Natural killer cell treated with Interleukin-12 subunit alpha and Interleukin-12 subunit beta and Interleukin-15 and Interleukin-18, amount 100 ng/mL, for 72 hours (primary cell): ENCODE measurements at places on chromosomes 13 and 19. TPM values are rescaled to one million over a fixed set of nuclear protein-coding genes. Genes with fewer than 3 reads are reported as not detected.

The DNAAF3 gene
- not detected for total RNA-seq

The SIGLEC12 gene
- total RNA-seq: not detected

The SPIB gene
- 0.38 TPM for total RNA-seq

GRCh38 chr19:42206871-42207755 lies 10.4 kb downstream of the DEDD2 start:
- H3K36me3 ChIP-seq: peaks cover 27% of the 10 kb centered on the region
- H3K27ac ChIP-seq: peak overlapping the region; percentile 83
- H3K27me3 ChIP-seq: no peaks in the 10 kb centered on the region
- peaks cover 39% of the 10 kb centered on the region for H3K4me1 ChIP-seq
- no peak for DNase-seq

- no peak overlapping the region for H3K4me3 ChIP-seq
- H3K27ac ChIP-seq: no peak overlapping the region
- H3K4me1 ChIP-seq: no peaks in the 10 kb centered on the region
Measured at GRCh38 chr13:110187641-110188161, 119.3 kb downstream of the COL4A1 start.

- H3K27me3 ChIP-seq: peaks cover 80% of the 10 kb centered on the region
- no peak overlapping the region for H3K4me3 ChIP-seq
- H3K27ac ChIP-seq: no peak overlapping the region
- H3K36me3 ChIP-seq: no peaks in the 10 kb centered on the region
Measured at GRCh38 chr13:31116224-31116623, 45.5 kb downstream of the HSPH1 start.

GRCh38 chr13:40149611-40150274 lies 494.3 kb downstream of the COG6 start:
- no peaks in the 10 kb centered on the region for H3K27me3 ChIP-seq
- no peaks in the 10 kb centered on the region for H3K36me3 ChIP-seq
- H3K4me3 ChIP-seq: no peak overlapping the region

DNA sequence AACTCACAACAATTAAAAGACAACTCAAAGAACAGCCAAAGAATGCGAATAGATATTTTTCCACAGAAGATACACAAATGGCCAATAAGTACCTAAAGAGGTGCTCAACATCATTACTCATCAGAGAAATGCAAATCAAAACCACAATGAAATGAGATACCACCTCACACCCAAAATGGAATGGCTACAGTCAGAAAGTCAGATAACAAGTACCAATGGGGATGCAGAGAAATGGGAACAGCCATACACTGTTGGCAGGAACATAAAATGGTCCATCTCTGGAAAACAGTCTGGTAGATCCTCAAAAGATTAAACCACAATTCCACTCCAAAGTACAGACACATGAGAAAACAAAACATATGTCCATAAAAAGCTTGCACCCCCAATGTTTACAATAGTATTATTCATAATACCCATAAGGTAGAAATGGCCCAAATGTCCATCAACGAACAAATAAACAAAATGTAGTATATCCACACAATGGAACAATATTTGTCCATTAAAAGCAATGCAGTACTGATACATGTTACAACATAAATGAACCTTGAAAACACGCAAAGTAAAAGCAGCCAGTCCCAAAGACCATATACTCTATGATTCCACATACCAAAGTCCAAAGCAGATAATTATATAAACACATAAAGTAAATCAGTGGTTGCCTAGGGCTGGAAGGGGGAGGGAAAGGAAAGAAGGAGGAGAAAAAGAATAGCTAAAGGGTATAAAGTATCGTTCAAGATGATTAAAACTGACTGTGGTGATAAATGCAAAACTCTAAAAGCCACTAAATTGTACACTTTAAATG lies 19.6 kb downstream of the USP12 start:
- H3K27me3 ChIP-seq: no peaks in the 10 kb centered on the region
- no peak for DNase-seq
- peak overlapping the region; percentile 33 for H3K27ac ChIP-seq
- H3K4me3 ChIP-seq: peak overlapping the region; percentile 1
- H3K36me3 ChIP-seq: peaks cover 9% of the 10 kb centered on the region
